ENCODE measurements at places on chromosomes 11 and 22.
A peak's percentile ranks its signal among the peaks of the same experiment; 100 is the strongest.

GRCh38 chr11:31387379-31387778, 17.7 kb downstream of the DNAJC24 start:
- no peak for DNase-seq

- DNase-seq = no peak
These were observed 9.4 kb upstream of the SEZ6L start for GRCh38 chr22:26159886-26160285.

DNA sequence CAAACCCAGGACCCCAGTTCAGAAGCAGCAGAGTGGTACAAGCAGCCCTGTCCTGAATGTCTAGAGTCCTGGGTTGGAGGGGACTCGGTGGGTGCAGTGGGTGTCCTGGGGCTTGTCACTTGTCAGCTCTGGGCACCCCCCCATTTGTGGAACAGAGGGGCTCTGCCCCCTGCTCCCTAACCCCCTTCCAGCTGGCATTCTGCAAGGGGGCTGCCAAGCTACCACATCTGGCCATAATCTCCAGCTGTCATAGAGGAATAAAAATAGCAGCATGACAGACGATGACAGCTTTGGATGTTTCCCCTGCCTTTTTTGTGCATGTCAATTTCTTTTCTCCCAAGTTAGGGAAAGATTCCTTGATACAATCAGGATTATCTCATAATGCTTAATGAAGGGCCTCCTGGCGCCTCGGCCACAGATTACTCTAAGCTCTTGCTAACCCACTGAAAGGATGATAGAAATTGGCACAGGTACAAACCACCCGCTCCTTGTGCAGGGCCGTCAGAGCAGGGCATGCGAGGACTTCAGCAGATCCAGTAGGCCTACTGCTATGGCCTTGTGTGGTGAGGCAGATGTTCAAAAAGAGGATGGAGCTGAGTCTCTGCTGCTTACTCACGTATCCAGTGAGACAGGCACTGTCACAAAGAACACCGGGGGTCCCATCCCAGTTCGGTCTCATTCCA, 83.0 kb downstream of the ISX start:
- DNase-seq = no peak

DNA sequence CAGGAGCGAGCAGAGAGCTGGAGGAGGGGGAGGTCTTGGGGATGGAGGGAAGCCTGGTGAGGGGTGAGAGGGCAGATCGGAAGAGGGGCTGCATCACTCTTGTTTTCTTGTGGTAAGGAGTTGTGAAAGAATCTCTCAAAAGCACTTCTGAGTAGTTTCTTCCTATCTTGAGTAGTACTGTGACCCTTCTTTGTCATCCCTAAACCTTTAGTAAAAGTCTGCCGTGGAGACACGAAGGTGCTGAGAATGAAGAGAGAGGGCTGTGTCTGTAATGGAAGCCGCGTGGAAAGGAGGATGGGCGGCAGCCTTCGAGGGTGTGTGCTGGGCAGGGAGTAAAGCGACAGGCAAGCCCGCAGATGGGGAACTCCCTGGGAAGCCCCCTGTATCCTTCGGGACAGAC, 237.8 kb downstream of the TBC1D22A start:
- DNase-seq = no peak

GRCh38 chr11:131579932-131580387, 209.5 kb downstream of the NTM start:
- DNase-seq = peak; percentile 91

- no peak for DNase-seq
These were observed 2.8 kb upstream of the BCO2 start for GRCh38 chr11:112172362-112172994.

DNA sequence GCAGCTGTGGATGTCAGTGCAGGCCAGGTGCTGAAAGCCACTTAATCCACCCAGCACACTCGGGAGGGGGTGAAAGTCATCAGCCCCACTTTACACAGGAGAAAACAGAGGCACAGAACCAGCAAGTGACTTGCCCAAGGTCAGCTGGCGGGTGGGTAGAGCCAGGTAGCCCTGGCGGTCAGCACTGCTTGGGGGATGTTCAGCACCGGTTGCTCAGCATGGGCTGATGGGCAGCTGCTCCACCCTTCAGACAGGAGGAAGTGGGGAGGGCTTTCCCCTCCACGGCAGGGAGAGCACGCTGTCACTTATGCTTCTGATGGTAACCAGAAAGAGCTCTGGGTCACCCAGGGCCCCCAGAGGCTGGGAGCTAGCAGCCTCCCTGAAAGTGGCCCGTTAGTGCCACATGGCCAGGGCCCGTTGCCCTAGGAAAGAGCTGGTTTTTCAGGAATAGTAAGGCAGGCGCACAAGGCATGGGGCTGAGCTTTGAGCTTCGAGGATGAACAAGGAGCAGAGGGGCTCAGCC, 417.9 kb downstream of the CTTN start:
- DNase-seq = no peak

DNA sequence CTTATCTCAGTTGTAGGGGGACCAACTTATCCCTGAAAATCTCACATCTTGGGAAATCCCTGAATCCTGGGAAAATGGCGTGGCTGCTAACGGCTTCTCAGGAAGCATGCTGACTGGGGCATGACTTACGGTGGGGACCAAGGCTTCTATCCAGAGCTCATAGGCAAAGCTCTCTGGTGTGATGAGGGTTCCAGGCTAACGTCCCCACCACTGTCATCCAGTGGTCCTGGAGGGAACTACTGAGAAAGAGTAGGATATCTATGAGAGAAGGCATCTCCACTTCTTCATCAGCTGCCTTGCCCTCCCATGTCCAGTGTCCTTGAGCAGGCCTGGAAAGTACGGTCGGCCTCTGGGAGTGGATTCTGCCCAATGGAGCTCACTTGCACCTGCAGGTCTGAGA, 210.4 kb upstream of the B3GAT1 start:
- peak; percentile 20 for DNase-seq

DNA sequence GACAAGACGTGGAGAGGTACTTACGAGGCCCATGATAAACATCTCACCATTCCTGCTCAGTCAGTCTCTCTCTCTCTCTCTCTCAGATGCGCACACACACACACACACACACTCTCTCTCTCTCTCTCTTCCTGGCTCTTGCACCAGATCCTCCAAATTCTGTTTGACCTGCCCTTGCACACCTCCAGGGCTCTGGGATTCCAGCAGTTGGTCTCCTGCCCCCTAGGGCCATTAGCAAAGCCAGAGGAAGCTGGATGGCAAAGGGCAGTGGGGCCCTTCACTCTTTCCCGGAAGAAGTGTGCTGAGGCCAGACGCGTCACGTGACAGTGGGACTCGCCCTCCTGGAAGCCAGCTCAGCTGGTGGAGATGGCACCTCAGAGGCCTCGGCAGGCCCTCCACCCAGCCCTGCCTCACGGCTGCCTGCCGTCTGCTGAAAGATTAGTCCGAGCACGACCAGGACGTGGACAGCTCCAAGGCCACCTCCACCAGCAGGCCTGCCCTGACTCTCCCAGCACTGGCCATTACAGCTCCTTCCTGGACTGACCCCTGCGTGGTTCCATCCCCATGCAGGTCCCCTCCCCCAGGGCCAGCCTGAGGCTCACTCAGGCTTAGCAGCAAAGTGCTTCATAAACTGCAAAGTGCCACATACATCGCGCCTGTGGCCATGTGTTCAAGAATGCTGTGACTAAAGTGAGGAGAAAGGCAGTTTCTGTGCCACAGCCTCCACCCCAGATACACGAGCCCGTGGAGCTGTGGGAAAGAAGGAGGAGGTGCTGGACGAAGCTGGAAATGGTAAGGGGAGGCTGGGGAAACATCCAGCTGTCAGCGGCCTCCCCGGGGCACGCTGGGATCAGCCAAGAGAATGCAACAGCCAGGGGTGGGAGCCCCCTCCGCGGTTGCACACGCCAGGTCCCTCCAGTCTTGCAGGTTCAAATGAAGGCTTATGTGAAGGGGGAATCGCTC, 3.7 kb downstream of the PDGFB start:
- DNase-seq = no peak

- no peak for DNase-seq
These were observed 111.0 kb upstream of the APOA1 start for GRCh38 chr11:116948391-116948790.
